Panc1 (cell line): ENCODE measurements at places on chromosomes 12 and 14. TPM values are rescaled to one million over a fixed set of nuclear protein-coding genes. Genes with fewer than 3 reads are reported as not detected.
A peak's percentile ranks its signal among the peaks of the same experiment; 100 is the strongest.

DNA sequence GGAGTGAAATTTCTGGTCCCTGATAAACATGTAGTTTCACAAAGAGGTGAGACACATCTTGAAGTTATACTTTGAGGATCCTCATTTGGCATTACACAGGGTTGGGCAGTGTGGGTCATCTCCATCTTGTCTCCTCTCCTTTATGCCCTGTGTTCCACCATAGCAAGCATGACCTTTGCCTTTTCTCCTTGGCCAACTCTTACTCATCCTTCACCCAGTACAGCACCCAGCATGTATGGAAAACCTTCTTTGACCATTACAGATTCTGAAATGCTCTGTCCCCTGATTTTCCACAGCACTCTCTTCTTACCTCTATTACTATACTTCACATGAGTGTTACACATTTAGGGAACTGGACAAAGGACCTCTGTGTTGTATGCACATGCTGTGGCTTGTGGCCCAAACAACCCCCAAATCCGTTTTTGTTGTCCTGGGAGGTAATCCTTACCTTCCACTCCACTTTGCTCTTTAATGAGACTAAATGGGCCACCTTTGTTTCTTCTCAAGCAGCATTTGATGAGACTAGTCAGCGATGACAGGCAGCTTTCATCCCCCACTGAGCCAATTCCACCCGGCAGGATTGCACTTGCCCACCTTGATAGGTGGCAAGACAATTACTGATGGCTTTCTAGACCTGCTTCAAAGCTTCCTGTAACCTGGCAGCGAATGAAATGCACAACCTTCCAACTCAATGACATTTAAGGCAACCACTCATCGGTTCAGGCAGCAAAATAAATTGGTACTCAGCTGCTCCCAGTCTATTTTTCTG lies 163.5 kb downstream of the MON2 start:
- H3K4me3 ChIP-seq, result no peak overlapping the region
- no peak for DNase-seq
- H3K36me3 ChIP-seq, result no peaks in the 10 kb centered on the region
- H3K27ac ChIP-seq, result no peak overlapping the region
- H3K27me3 ChIP-seq, result no peaks in the 10 kb centered on the region
- peaks cover 13% of the 10 kb centered on the region for H3K4me1 ChIP-seq

- no peak overlapping the region for H3K4me3 ChIP-seq
- no peaks in the 10 kb centered on the region for H3K4me1 ChIP-seq
- no peaks in the 10 kb centered on the region for H3K36me3 ChIP-seq
- no peak for DNase-seq
Measured at GRCh38 chr14:47044841-47045240, 393.3 kb upstream of the RPL10L start.

DNA sequence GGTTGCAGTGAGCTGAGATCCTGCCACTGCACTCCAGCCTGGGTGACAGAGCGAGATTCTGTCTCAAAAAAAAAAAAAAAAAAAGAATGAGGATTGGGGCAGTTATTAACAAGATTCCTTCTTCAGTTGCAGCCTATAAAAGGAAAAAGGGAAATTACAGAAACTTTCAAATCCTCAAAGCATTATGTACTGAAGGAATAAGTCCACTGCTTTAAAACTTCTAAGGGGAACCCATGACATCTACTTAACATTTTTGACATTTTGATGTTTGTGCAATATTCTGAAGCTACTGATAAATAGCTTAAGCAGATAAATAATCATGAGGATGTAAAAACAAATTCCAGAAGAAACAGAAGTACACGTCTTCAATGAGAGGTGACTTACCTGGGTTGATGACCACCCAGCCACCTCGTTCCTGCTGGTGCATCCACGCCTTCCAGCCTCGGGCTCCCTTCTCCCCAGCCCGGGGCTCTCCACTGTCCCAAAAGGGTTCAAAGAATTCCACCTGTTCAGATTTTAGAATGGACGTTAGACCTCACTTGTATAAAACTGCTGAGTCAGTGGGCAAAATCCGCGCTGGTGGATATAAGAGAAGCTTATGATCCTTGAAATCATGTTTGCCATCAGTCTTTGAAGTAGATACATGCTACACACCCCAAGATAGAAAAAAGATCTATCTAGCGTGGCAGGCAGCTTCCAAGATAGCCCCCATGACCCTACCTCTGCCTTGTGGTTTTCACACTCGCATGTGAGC lies 33.7 kb downstream of the NRDE2 start:
- H3K4me1 ChIP-seq, result no peaks in the 10 kb centered on the region
- no peak for DNase-seq
- no peaks in the 10 kb centered on the region for H3K36me3 ChIP-seq
- H3K27me3 ChIP-seq, result no peaks in the 10 kb centered on the region

GRCh38 chr14:78090864-78091263 lies 79.3 kb upstream of the NRXN3 start:
- H3K4me1 ChIP-seq, result no peaks in the 10 kb centered on the region
- no peaks in the 10 kb centered on the region for H3K36me3 ChIP-seq
- H3K4me3 ChIP-seq, result no peak overlapping the region
- no peaks in the 10 kb centered on the region; the same call in 1 of the 2 replicates for H3K27me3 ChIP-seq
- DNase-seq, result no peak

POTEG gene
- total RNA-seq, result not detected

KRT78 gene
- not detected for total RNA-seq

DNA sequence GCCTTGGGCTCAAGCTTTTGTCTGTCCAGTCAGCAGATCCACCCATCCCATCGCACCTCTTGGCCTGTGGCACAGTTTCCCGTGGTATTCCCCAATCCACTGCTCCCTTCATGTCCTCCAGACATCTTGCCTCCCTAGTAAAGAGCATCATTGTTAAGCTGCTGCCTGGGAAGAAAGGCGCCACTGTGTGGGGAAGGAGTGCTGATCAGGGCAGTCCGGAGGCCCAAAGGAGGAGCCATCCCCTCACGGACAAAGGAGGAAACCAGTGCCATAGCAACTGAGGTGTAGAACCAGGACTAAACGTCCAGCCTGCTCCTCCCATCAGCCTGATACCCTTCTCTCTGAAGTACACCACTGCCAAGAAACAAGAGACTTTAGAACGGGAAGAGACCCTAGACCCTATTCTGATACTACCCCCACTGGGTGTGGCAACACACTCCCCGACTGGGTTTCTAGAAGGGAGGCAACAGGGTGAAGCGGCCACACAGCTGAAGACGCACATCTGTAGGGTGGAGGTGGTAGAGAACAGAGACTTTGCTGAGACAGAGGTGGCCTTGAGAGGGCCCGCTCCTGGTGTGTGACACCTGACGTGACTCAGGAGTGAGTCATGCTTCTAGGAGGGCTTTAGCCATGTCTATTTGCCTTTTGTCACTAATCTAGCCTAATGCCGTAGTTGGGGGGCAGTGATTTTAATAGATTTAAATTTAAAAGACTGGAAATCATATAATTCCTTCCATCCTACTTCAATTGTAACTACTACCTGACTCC lies 185.0 kb downstream of the DPF3 start:
- no peaks in the 10 kb centered on the region for H3K4me1 ChIP-seq
- H3K4me3 ChIP-seq, result no peak overlapping the region
- DNase-seq, result no peak

- no peak for DNase-seq
- no peak overlapping the region for H3K27ac ChIP-seq
- 0 out of 2 replicates have a peak, but pooled peaks cover 2% of the 10 kb centered on the region for H3K27me3 ChIP-seq
- H3K4me3 ChIP-seq, result no peak overlapping the region
- no peaks in the 10 kb centered on the region for H3K36me3 ChIP-seq
Measured at GRCh38 chr12:5925646-5926045, 19.4 kb downstream of the ANO2 start.

DNA sequence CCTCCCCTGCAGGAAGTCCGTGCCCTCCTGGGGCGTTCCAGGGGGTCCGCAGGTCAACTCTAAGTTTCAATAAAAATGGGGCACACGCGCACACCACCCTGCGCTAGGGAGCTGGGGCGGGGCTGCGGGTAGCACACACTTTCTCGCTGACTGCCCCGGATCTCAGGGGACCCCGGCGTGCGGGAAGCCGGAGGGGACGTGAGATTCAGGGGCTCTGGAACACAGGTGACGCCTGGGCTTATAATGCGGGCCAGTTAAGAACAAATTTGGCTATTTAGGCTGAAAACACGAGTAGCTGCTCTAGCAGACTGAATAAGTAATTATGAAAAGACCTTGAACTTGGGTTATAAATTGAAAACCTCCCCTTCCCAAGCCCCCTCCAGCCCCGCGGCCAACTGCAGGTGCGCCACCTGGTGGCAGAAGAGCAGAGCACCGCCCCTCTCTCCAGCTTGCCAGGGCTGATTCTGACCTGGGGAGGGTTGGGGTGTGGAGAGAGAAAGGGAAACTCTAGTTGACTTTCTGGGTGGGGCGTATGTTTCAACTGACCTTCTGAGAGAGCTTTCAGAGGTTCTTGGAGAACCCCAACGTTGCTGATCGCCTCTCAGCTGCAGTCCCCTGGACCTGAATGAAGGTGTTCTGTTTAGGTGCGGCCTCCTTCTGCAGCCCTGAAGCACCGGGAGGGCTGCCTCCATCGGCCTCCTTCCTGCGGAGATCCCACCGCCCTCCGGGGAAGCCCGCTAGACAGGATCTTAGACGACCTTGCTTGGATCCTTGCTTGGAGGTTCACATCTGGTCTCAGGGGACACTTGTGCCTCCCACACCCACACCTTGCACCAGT lies 118.4 kb upstream of the EVL start:
- H3K4me3 ChIP-seq, result no peak overlapping the region
- no peaks in the 10 kb centered on the region for H3K36me3 ChIP-seq
- no peaks in the 10 kb centered on the region for H3K27me3 ChIP-seq
- no peak overlapping the region for H3K27ac ChIP-seq
- no peaks in the 10 kb centered on the region for H3K4me1 ChIP-seq
- DNase-seq, result no peak

DNA sequence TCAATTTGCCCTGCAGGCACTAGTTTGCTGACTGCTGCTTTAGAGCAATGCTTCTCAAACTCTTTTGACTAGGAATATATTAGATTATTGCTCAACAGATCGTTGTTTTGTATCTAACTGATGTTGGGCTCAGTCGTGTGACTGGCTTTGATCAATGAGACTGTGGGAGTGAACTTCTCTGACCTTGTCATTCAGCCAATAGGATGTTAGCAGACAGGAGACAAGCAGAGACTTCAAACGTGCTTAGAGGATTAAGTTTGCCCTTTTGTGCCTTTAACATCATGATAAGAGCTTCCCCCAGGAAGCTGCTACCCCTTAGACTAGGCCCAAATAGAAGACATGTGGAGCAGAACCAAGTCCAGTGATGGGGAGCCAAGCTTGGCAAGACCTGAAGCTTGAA lies 76.7 kb upstream of the ELK3 start:
- H3K36me3 ChIP-seq, result no peaks in the 10 kb centered on the region
- no peak overlapping the region for H3K27ac ChIP-seq
- H3K4me1 ChIP-seq, result no peaks in the 10 kb centered on the region
- H3K4me3 ChIP-seq, result no peak overlapping the region

GRCh38 chr12:77402716-77403115 lies 337.3 kb upstream of the E2F7 start:
- DNase-seq, result no peak
- H3K4me1 ChIP-seq, result no peaks in the 10 kb centered on the region
- H3K36me3 ChIP-seq, result no peaks in the 10 kb centered on the region

- H3K27me3 ChIP-seq, result no peaks in the 10 kb centered on the region
- H3K4me1 ChIP-seq, result no peaks in the 10 kb centered on the region
- H3K27ac ChIP-seq, result no peak overlapping the region
- no peak for DNase-seq
- H3K36me3 ChIP-seq, result no peaks in the 10 kb centered on the region
Measured at GRCh38 chr12:227286-227915, 13.4 kb upstream of the SLC6A12 start.

DNA sequence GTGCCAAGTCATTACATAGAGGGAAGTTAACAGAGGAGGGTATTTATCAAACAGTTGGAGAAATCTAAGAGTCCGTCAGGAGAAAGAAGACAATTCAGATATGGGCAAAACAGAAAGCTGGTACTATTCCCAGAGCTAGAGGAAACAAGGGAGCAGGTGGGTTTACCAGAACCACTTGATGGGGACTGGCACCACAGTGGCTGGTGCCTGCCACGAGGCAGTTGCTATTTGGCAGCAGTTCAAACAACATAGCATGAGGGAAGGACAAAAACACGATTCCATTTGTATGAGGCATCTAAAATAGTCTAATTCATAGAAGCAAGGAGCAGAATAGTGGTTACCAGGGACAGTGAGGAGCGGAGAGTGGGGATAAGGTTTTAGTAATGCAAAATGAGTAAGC lies 24.6 kb upstream of the KLRD1 start:
- H3K4me3 ChIP-seq, result no peak overlapping the region
- H3K27me3 ChIP-seq, result no peaks in the 10 kb centered on the region
- DNase-seq, result no peak
- no peak overlapping the region for H3K27ac ChIP-seq
- H3K4me1 ChIP-seq, result no peaks in the 10 kb centered on the region
- no peaks in the 10 kb centered on the region for H3K36me3 ChIP-seq

WIF1 gene
- not detected for total RNA-seq

GRCh38 chr14:24390701-24391468 lies 7.9 kb upstream of the NYNRIN start:
- no peak overlapping the region for H3K4me3 ChIP-seq
- no peak overlapping the region for H3K27ac ChIP-seq
- H3K27me3 ChIP-seq, result peaks cover 2% of the 10 kb centered on the region; the same call in 1 of the 2 replicates
- no peak for DNase-seq

GPR135 gene
- 3.1 TPM for total RNA-seq

OVCH1 gene
- total RNA-seq, result not detected

- peak overlapping the region; percentile 31 for H3K27ac ChIP-seq
- DNase-seq, result no peak
- H3K4me1 ChIP-seq, result peaks cover 23% of the 10 kb centered on the region
- no peaks in the 10 kb centered on the region for H3K27me3 ChIP-seq
- no peak overlapping the region for H3K4me3 ChIP-seq
Measured at GRCh38 chr12:108629824-108630476, 3.7 kb downstream of the SELPLG start.

DNA sequence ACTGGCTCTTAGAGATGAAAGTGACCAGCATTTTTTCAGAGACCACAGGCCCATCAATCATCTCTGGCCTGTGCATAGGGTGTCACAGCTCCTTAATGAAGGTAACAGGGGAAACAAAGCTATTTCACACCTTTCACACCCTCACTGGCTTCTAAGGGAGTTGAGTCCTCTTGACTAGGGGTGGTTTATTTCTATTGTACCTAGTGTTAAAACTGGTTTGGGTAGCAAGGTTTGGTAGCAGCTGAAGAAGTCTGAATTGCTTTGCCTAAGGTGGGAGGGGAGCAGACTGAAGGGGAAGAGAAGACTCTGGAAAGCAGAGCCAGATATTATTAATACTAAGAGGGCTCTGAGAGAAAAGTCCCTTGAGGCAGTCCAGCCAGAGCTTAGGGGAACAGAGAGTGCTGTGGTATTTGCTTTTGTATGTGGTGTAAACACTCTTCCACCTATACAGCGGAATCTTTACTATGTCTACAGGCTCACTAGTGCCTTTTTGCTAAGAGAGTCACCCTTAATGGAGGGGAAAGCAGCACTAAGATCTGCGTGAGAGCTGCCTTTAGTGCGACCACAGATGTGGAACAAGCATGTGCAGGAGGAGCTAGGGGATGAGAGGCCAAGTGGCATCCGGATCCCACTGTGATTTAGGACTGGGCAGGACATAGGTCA lies 95.8 kb downstream of the STXBP6 start:
- H3K4me1 ChIP-seq, result no peaks in the 10 kb centered on the region
- DNase-seq, result no peak
- H3K27ac ChIP-seq, result no peak overlapping the region

- no peak overlapping the region for H3K27ac ChIP-seq
- no peaks in the 10 kb centered on the region for H3K36me3 ChIP-seq
- H3K27me3 ChIP-seq, result no peaks in the 10 kb centered on the region
Measured at GRCh38 chr14:89128311-89129026, 288.6 kb downstream of the FOXN3 start.
